ENCODE measurements at places on chromosomes 5 and 9. TPM values are rescaled to one million over a fixed set of nuclear protein-coding genes. Genes with fewer than 3 reads are reported as not detected.

LCN1 gene
- not detected for total RNA-seq

FOXD4L3 gene
- total RNA-seq = not detected

SLC34A3 gene
- total RNA-seq = 0.14 TPM

CCDC187 gene
- under 0.01 TPM for total RNA-seq

CCL27 gene
- not detected for total RNA-seq

OLFM1 gene
- total RNA-seq = not detected

REEP2 gene
- 15.8 TPM for total RNA-seq

SMIM32 gene
- total RNA-seq = not detected

SLC2A6 gene
- total RNA-seq = 15.5 TPM

PCDHGA10 gene
- 4.7 TPM for total RNA-seq

Measured in airway epithelial cell (primary cell).